GM06990 (cell line): ENCODE measurements at places on chromosomes 4 and X.

- no peak for DNase-seq
Measured at GRCh38 chrX:118115953-118116712, 477 bp downstream of the KLHL13 start.

GRCh38 chr4:97585274-97585673 is 558.0 kb downstream of the STPG2 start:
- DNase-seq = no peak

DNA sequence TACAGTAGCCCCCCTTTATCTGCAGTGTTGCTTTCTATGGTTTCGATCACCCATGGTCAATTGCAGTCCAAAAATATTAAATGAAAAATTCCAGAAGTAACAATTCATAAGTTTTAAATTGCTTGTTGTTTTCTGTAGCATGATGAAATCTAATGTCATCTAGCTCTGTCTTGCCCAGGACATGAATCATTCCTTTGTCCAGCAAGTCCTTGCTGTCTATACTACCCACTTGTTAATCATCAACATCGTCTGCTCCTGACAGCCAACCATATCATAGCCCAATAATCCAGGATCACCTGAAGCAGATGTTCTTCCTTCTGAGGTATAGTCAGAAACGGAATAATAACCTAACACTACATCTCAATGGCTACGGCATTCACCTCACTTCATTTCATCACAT is 79.8 kb downstream of the ADAMTS3 start:
- DNase-seq = no peak

DNA sequence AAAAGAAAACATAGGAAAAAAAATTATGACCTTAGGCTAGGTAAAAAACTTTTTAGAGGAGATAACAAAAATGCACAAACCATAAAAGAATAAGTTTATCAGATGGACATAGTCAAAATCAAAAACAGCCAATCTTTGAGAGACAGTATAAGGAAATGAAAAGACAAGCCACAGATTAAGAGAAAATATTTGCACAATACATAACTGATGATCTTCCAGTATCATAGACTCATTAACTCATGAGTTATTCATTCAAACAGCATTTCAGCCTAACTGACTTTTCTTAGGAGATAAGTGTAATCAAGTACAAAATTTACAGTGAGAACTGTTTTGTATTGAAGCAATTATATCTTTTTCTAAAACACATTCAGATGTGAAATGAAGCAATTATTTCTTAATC is 183.8 kb downstream of the FBXO8 start:
- DNase-seq = no peak

DNA sequence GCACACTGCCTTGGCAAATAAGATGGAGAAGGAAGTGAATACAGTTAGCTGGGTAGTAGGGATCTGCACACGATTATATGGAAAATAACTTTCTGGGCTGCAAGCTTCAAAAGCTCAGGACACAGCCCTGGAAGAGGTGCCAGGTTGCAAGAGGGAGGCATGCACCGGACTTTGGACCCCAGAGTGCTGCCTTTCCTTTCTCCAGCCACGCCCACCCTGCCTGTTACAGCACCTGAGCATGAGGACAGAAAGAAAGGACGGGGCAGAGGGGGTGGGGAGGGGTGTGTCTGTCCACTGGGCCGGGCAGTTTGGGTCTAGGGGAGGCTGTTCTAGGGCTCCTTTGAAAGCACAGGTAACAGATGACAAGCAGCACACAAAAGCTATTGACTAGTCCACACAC is 152.8 kb downstream of the ENPP6 start:
- no peak for DNase-seq

GRCh38 chr4:52957835-52958631 is 95.9 kb downstream of the RASL11B start:
- no peak for DNase-seq

DNA sequence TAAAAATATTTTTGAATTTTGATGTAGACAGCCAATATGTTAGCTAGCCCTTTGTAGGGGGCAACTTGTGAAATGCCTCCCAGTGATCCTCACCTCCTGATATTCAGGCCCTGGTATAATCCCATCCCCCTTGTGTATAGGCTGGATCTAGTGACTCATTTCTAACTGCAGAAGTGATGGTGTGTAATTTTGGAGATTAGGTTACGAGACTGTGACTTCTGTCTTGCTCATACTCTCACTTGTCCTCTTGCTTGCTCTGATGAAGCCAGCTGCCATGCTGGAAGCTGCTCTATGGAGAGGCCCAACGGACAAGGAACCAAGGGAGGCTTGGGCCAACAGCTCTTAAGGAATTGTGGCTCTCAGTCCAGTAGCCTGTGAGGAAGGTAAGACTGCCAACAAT is 61.7 kb downstream of the GPR82 start:
- DNase-seq = no peak

DNA sequence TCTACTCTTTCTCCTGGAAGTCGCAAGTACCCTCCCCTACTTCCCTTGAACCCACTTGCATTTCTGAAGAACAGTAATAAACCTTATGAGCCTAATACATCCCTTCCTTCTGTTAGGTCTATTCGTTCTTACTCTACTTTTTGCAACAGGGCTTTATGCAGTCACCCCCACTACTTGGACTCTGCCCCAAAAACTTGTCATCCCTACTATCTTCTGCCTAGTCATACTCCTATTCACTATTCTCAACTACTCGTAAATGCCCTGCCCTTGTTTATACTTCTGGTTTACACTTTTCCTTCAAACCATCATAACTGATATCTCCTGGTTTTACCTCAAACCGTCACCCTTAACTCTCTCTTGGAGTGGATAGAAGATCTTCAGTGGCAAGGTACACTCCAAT is 55.2 kb upstream of the SLIT2 start:
- no peak for DNase-seq

DNA sequence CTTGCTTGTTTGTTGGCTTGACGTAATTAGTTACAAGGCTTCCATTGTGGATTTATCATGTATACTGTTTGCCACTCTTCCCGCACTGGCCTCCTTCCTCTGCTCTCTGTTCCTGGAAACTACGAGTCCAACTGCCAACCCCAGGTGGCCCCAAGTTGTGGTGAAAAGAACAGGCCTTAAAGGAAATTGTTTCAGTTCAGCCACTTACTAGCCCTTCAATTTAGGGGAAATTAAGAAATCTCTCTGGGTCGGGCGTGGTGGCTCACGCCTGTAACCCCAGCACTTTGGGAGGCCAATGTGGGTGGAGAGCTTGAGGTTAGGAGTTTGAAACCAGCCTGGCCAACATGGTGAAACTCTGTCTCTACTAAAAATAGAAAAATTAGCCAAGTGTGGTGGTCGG is 28.0 kb downstream of the RBM47 start:
- DNase-seq = no peak

- DNase-seq = no peak
Measured at GRCh38 chrX:41313419-41313818, 20.5 kb upstream of the DDX3X start.

- no peak for DNase-seq
Measured at GRCh38 chr4:173237152-173237551, 68.5 kb downstream of the GALNT7 start.

DNA sequence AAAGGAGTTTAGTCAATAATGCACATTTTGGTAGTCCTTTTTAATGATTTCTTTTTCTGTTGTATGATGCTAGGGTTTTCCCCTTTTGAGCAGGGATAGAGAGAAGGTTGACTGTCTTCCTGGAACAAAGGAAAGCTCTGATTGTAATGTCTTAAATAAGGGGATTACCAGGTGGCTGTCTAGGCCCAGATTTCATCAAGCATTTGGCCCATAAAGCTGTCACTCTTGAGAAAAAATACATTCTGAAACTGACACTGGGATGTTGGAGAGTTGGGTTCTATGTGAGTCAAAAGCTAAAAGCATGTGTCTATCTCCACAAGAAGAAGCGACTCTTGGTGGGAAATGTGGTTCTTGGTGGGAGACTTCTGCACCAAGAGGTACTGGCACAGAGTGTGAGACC is 26.4 kb downstream of the KIAA1210 start:
- no peak for DNase-seq

DNA sequence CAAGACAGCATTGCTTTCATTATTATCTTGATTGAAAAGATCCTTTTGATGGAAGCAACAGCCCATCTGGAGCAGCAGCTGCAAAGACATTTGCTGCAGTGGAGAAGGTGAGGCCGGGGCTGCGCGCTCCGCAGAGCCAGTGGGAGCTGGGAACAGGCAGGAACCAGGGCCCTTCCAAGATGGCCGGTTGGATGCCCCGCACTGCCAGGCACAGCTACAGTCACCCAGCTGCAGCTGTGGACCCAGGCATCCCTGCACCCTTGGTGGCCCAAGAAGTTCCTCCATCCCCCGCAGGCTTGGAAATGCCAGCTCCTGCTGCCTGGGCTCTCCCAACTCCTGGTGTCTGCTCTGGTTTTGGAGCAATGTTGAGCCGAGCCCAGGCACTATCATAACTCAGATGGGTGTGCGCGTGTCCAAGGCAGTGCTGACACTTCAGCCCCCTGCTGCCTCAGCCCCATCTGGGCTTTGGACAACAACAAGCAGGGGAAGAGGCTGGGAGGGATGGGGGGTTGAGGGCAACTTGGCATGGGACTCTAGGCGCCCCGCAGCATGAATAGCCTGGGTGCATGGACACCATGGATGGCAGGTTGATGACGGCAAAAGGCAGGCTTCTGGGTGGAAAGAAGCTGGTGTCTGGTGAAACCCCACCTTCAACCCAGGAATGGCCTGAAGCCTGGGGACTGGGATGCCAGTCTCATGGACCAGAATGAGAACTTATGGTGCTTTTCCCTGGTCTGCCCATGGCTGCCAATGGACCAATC is 371.8 kb downstream of the FSTL5 start:
- DNase-seq = no peak

DNA sequence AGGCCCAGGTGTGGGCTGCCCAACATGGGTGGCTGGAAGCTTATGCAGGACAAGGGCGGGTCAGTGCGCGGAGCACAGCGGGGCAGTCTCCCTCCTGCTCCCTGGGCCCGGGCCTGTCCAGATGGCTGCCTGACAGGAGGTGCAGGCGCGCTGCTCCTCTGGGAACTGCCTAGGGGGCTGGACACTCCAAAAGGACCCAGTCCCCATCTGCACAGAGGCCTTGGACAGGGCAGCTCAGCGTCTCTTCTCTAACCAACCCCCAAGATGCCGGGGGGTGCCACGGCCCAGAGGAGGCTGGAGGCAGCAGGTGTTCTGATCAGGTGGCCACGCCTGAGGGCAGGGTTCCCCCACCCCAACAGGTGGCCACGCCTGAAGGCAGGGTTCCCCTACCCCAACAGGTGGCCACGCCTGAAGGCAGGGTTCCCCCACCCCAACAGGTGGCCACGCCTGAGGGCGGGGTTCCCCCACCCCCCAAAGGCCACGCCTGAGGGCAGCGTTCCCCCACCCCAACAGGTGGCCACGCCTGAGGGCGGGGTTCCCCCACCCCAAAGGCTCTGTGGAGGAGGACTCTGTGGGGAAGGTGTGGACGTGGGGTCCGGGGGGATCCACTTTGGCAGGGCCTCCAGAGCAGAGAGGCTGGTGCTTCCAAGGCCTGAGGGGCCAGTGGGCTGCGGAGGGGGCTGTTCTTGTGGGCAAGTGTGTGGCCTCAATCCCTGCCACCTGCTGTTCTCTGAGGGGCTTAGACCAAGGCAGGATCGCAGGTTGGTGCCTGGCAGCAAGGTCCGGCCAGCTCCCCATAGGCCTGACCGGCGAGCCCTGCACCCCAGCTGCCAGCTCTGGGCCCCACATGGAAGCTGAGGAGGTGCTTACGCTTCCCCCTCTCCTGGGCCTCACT is 36.1 kb downstream of the CPLX1 start:
- no peak for DNase-seq

DNA sequence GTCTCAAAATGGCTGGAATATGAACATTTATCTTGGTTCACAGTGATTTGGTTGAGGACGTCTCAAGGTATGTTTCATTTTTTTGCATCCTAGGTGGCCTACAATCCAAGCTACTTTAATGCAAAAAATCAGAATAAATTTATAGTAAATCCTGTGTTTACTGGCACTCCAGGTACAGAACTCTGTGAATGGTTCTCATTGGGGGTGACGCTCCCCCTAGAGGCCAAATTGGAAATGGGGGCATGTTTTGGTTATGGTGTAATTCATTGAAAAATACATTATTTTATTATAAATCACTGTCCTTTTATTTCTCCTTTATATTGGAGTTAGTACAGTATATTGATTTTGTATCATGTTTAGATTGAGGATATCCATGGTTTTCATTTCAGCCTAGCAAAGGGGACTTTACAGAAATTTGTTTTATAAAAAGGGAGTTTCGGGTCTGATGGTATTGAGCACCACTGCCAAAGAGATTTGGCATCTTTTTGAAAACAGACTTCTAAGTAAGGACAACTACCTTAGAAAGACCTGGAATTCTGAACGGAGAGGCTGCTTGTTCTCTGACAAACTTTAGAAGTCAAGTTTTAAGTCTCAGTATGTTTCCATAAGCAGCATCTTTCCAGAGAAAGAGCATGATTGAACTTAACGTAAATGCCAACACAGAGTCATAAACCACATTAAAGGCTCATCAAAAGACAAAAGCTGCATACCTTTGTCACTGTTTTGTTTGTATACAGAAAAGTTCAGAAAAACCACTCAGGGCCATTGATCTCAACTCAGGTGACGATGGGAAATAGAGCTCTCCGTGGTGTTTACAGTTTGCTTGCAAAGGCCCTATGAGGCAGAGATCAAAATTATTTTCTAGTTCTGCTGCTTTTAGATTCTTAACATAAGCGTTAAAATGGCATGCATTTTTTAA is 19.4 kb downstream of the MTM1 start:
- no peak for DNase-seq

GRCh38 chr4:150217192-150217591 is 138.9 kb downstream of the DCLK2 start:
- no peak for DNase-seq

DNA sequence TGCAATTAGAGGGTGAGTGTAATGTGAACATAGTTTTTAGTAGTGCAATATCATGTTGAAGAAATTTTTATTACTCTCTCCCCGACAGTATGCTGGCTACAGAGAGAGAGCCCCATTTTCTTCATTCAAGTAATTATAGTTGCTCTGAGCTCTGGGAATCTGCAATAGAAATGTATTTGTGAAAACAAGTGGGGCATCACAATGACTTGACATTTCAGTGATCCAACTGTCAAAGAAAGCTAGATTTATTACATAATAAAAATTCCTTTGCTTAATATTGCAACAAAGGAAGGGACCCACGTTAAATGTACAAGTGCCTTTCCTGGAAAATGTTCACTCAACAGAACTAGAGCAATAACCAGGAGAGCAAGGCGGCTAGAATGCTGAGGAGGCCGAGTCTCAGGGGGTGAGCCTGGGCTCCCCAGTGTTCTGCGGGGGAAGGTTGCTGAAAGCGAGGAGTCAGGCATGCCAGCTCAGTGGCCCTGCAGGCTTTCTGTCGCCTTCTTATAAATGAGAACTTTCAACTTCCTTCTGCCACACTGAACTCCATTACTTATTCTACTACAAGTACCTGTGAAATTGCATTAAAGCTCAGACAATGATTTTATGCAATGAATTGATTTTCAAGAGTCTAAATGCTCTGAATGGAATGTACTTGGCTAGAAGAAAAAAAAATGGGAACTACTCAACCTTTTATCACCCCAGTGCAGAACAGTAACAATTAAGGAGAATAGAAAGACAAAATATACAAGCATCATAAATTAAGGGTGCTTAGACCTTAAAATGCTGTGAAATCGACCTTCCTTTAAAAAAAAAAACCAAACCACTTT is 476.4 kb downstream of the AFF2 start:
- DNase-seq = no peak
